Astrocyte (in vitro differentiated cells and primary cell): ENCODE measurements at places on chromosomes 1 and 21. TPM values are rescaled to one million over a fixed set of nuclear protein-coding genes. Genes with fewer than 3 reads are reported as not detected.

The AKR1A1 gene
- total RNA-seq, result 118 and 129 TPM in 2 replicates

DNA sequence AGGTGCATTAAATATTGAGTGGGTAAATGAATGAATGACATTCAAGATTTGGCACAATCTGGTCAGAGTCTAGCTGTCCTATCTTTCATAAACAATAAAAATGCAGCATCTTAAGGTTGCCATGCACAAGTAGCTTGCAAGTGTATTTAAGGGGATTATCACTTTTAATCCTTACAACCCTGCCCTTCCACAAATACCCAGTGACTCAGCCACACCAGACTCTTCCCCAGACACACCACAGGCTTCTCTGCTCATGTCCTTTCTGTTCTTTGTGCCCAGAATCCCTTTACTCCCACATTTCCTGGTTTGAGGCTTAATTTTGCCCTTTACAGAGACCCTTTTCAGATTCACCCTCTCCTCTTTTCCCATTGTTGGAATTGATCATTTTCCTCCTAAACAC is 59.8 kb downstream of the KIRREL1 start:
- H3K4me3 ChIP-seq, result no peak overlapping the region
- no peak overlapping the region for H3K27ac ChIP-seq
- no peaks in the 10 kb centered on the region for H3K27me3 ChIP-seq
- peaks cover 4% of the 10 kb centered on the region for H3K36me3 ChIP-seq
- DNase-seq, result peak; percentile 15

DNA sequence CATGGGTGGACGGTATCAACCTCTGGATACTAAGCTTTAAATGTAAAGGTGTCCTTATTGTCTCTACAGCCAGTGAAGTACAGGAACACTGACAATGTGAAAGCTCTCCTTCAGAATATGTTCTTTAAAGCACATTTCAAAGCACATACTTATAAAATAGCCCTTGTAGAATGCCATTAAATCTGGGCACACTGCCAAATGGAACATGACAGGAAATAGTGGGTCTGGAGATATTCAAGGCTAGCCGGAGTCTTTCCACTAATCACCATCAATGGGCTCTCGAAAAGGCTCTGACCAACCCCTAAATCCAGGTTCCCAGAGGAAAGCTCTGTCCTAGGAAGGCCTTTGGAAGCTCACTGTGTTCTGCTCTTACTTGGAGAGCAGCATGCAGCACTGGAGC is 46.6 kb downstream of the PLD5 start:
- H3K4me1 ChIP-seq, result no peaks in the 10 kb centered on the region
- H3K4me3 ChIP-seq, result no peak overlapping the region
- H3K27me3 ChIP-seq, result no peaks in the 10 kb centered on the region
- no peak overlapping the region for H3K27ac ChIP-seq
- no peaks in the 10 kb centered on the region for H3K36me3 ChIP-seq

- H3K36me3 ChIP-seq, result no peaks in the 10 kb centered on the region
- no peak overlapping the region for H3K4me3 ChIP-seq
- peak; percentile 56 for DNase-seq
Measured at GRCh38 chr1:41827991-41828570, 90.6 kb downstream of the HIVEP3 start.

GRCh38 chr21:32190493-32191144 is 88.2 kb downstream of the MIS18A start:
- no peaks in the 10 kb centered on the region for H3K36me3 ChIP-seq
- no peak for DNase-seq
- no peak overlapping the region for H3K27ac ChIP-seq
- no peaks in the 10 kb centered on the region for H3K27me3 ChIP-seq
- H3K4me1 ChIP-seq, result no peaks in the 10 kb centered on the region

DNA sequence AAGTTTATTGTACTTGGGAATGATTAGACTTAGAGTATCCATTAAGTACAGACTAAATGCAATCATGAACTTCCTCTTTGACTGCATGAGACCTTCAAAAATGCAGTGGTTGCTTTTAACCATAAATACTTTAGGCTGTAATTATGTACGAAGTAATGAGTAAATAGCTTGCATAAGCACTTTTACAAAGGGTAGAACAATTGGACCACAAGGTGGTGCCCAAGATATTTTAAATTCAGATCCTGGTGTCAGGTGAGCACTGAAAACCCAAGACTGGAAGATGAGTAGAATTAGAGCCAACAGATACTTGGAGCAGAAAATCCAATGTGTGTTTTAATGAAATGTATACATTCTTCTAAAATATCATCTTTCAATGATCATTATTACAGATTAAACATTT is 43.4 kb upstream of the RHOU start:
- H3K4me3 ChIP-seq, result no peak overlapping the region
- H3K27me3 ChIP-seq, result peaks cover 4% of the 10 kb centered on the region
- DNase-seq, result peak; percentile 19
- H3K27ac ChIP-seq, result no peak overlapping the region

- H3K4me1 ChIP-seq, result no peaks in the 10 kb centered on the region
- H3K4me3 ChIP-seq, result no peak overlapping the region
- no peak for DNase-seq
Measured at GRCh38 chr1:17086751-17087150, 32.5 kb downstream of the PADI2 start.

DNA sequence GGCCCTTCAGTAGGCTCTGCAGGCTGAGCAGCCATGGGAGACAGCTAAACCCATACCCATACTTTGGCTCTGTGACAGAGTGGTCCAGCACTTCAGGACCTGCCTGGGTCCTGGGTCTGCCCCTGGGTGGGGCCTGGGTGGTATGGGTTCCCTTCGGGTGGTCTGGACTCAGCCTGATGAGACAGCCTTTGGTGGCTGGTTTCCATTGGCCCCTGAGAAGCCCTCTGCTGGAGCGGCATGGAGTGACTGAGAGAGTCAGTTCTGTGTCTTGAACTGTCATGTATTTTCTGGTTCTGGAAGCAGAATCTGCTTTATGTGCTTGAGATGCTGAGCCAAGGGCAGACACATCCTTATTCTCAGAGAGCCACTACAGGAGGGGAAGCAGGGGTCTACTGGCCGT is 31.3 kb upstream of the KCNA2 start:
- H3K4me1 ChIP-seq, result no peaks in the 10 kb centered on the region
- no peak overlapping the region for H3K27ac ChIP-seq
- no peaks in the 10 kb centered on the region for H3K27me3 ChIP-seq
- H3K36me3 ChIP-seq, result no peaks in the 10 kb centered on the region
- H3K4me3 ChIP-seq, result no peak overlapping the region

The SNX7 gene
- 38.9 and 39.9 TPM in 2 replicates for total RNA-seq

- H3K27ac ChIP-seq, result no peak overlapping the region
Measured at GRCh38 chr1:107964336-107965109, 457 bp downstream of the VAV3 start.

DNA sequence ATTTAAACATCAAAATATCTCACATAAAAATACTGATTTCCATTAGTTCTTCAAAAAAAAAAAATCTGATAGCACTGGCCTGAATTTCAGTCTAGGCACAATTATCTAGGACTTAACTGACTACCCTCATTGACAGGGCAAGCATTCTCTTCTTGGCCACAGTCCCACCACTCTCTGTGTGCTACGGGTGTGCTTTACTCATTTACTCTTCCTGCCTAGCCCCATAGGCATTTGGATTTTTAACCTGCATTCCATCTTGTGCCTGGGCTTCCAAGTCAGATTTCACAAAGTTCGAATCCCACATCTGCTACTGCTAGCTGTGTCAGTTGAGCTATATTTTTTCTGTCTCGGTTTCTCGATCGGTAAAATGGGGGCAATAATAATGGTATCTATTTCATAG is 38.0 kb downstream of the PTPN14 start:
- H3K4me1 ChIP-seq, result peaks cover 43% of the 10 kb centered on the region
- no peak for DNase-seq
- H3K4me3 ChIP-seq, result no peak overlapping the region
- no peaks in the 10 kb centered on the region for H3K27me3 ChIP-seq
